ENCODE measurements at places on chromosomes 16 and 17. TPM values are rescaled to one million over a fixed set of nuclear protein-coding genes. Genes with fewer than 3 reads are reported as not detected.

DNA sequence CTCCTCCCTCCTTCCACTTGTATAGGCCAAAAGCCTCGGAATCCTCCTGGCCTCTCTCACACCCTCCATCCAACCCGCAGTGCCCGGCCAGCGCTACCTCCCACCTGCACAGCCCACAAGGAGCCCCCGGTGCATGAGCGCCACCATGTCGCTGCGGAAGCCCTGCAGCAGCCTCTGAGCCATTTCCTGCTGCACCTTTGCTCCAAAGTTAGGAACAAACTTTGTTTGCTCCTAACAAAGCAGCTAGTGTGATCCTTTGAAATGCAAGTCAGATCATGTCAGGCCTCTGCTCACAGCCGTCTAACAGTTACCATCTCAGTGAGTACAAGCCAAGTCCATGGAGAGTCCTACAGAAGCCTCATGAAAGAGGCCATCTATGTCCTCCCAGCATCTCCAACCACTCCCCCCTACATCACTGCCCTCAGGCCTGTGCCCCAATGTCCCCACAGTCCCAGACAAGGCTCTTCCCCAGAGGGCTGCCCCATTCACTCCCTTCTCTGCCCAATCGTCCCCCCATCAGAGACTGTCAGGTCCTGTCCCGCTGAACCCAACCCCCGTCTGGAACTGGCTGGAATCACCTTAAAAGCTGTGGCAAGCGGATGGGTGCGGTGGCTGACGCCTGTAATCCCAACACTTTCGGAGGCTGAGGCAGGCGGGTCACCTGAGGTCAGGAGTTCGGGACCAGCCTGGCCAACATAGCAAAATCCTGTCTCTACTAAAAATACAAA, 7.5 kb downstream of the DCAKD start:
- no peak for DNase-seq
- H3K27me3 ChIP-seq, result no peaks in the 10 kb centered on the region
- H3K4me3 ChIP-seq, result no peak overlapping the region
- peaks cover 3% of the 10 kb centered on the region for H3K36me3 ChIP-seq
- H3K4me1 ChIP-seq, result peaks cover 7% of the 10 kb centered on the region

Gene CNGB1
- polyA plus RNA-seq, result not detected

GRCh38 chr17:8015236-8015956, 13.0 kb downstream of the GUCY2D start:
- DNase-seq, result peak; percentile 15
- peaks cover 27% of the 10 kb centered on the region for H3K4me1 ChIP-seq
- no peaks in the 10 kb centered on the region for H3K36me3 ChIP-seq
- peaks cover 41% of the 10 kb centered on the region for H3K27me3 ChIP-seq

Gene NDUFB10
- polyA plus RNA-seq, result 76.9 TPM

Gene CCDC57
- polyA plus RNA-seq, result 34.2 TPM

GRCh38 chr17:57541472-57542394, 203.4 kb downstream of the CCDC182 start:
- H3K36me3 ChIP-seq, result peaks cover 1% of the 10 kb centered on the region
- no peak overlapping the region for H3K27ac ChIP-seq
- H3K4me1 ChIP-seq, result peaks cover 28% of the 10 kb centered on the region
- no peak overlapping the region for H3K4me3 ChIP-seq

Gene GNGT2
- polyA plus RNA-seq, result 5.1 TPM

DNA sequence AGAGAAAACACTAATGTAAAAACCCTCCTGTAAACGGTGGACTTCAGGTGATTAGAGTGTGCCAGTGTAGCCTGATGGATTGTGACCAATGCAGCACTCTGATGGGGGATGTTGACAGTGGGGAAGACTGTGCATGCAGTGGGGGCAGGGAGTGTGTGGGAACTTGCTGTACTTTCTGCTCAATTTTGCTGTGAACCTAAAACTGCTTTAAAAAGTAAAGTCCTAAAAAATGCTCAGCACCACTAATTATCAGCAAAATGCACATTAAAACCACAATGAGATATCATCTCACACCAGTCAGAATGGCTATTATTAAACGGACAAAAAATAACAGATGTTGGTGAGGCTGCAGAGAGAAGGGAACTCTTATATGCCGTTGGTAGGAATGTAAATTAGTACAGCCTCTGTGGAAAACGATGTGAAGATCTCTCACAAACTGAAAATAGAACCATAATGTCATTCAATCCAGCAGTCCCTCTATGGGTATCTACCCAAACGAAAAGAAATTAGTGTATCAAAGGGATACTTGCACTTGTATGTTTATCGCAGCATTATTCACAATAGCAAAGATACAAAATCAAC, 9.7 kb upstream of the ULK2 start:
- H3K4me1 ChIP-seq, result peaks cover 9% of the 10 kb centered on the region
- no peaks in the 10 kb centered on the region for H3K27me3 ChIP-seq
- DNase-seq, result no peak
- H3K27ac ChIP-seq, result no peak overlapping the region

- no peak overlapping the region for H3K4me3 ChIP-seq
- no peaks in the 10 kb centered on the region for H3K27me3 ChIP-seq
- DNase-seq, result no peak
- H3K4me1 ChIP-seq, result no peaks in the 10 kb centered on the region
Observed at GRCh38 chr17:65371702-65372101, 189.7 kb downstream of the AXIN2 start.

Gene SSTR5
- polyA plus RNA-seq, result not detected

DNA sequence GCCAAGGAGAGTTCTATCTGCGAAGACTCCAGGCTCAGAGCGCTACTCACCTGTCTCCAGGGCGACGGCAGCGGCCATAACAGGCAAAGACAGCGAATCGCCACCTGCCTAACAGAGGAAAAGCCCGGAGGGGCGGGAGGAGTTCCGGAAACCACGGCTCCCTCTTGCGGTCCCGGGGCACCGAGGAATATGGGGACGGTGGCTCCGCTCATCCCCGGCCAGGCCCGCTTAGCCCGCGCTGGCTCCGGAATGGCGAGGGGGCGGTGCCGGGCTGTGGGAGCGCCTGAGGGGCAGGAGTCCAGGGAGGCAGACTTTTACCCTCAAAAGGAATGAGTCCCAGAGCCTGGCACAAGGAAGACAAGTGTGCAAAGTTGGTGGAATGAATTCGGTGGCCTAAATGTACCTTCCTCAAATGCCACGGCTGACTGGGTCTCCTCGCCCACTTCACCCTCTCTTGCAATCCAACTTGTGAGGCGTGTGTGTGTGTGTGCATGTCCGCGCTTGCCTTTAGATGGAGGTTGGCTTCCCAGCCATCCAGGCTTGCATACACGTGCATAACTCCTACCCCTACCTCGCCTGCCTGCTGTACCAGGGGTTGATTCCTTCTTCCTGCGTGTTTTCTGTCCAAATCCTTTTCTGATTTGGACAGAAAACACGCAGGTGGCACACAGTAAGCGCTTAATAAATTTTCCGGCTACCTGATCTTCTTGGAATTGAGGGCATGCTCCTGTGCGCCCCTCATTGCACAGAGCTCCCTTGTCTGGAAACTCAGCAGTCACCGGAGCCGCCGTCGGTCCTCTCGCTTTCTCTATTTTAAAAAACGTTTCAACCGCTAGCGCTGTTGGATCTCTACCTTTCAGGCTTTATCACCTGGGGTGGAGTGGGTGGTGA, 3.5 kb downstream of the C17orf100 start:
- DNase-seq, result peak; percentile 37
- H3K36me3 ChIP-seq, result no peaks in the 10 kb centered on the region
- H3K27me3 ChIP-seq, result no peaks in the 10 kb centered on the region
- H3K27ac ChIP-seq, result no peak overlapping the region
